ENCODE measurements at places on chromosomes 6 and 20.

GRCh38 chr6:142784344-142784743 is 160.6 kb downstream of the HIVEP2 start:
- no peak for DNase-seq

DNA sequence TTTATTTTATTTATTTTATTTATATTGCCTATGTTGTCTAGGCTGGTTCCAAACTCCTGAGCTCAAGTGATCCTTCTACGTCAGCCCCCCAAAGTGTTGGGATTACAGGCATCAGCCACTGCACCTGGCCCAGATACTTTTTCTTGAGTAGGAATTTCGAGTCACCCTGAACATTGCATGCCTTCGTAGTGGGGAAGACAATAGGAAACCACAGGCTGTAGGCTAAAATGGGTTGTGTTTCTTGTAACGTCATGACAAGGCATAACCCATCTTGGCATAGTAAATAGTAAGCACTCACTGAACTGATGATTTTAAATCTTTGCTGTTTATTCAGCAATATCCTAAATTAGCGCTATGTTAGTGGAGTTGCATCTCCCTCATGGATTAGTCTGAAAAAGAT is 34.9 kb downstream of the PTPN1 start:
- no peak for DNase-seq

GRCh38 chr6:166621114-166621540 is 5.9 kb downstream of the RPS6KA2 start:
- no peak for DNase-seq

DNA sequence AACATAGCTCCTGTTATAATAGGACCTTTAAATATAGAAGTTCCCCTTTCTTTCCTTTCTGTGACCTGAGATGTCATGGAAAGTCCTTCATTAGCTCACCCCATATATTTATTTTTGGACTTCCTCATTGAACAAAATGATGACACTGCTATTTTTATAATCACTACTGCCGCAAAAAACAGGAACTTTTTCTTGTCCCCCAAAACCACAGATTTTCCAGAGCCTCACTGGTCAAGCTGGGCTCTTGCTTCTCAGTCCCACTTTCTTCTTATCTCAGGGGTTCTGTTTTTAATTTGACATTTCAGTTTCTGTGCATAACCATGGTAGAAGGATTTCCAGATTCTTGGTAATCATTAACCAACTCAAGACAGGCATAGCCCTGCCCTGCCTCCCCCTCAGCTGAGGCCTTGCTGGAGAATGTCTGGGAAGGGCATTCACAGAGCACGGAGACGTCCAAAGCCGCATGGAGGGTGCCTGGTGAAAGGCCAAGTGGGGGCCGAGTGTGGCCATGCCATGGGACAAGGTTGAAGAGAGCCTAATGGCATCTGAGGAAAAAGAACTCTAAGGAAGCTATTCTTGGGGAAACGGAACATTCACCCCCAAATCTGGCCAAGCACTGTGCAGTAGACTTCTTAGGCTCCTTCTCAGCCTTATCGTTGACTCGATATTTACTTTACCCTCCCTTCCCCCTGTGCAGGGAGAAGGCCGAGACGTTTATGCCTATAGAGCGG is 73.7 kb downstream of the EDN1 start:
- peak; percentile 94 for DNase-seq

DNA sequence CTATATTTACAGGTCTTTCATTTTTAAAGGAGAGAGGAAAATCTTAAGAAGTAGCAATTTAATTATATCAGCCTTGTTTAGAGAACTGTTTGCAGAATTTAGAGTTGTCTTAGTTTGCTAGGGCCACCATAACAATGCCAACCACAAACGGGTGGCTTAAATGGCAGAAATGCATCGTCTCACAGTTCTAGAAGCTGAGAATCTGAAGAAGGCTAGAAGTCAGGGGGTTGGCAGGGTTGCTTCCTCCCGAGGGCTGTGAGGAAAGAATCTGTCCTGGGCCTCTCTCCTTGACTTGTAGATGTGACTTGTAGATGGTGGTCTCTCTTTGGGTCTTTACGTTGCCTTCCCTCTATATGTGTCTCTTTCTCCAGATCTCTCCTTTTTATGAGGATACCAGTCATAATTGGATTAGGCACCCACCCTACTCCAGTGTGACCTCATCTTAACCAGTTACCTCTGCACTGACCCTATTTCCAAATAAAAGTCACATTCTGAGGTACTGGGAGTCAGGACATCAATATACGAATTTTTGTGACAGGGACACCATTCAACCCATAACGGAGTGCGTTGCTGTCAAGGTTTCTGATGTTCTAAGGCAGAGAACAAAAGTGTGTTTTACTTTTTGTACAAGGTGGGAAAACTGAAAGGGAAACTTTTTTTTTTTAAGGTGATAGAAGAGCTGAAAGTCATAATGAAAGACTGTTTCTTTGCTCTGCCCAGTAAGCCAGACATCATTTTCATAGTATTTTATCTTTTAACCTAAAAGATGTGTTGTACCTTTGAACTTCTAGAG is 84.4 kb downstream of the SAMD3 start:
- no peak for DNase-seq
